Activated T-helper 17 cell treated with anti-CD3 and anti-CD28 coated beads, Interleukin-2, amount 50 U/mL, for 72 hours (primary cell): ENCODE measurements at places on chromosomes 13 and 19. TPM values are rescaled to one million over a fixed set of nuclear protein-coding genes. Genes with fewer than 3 reads are reported as not detected.

DNA sequence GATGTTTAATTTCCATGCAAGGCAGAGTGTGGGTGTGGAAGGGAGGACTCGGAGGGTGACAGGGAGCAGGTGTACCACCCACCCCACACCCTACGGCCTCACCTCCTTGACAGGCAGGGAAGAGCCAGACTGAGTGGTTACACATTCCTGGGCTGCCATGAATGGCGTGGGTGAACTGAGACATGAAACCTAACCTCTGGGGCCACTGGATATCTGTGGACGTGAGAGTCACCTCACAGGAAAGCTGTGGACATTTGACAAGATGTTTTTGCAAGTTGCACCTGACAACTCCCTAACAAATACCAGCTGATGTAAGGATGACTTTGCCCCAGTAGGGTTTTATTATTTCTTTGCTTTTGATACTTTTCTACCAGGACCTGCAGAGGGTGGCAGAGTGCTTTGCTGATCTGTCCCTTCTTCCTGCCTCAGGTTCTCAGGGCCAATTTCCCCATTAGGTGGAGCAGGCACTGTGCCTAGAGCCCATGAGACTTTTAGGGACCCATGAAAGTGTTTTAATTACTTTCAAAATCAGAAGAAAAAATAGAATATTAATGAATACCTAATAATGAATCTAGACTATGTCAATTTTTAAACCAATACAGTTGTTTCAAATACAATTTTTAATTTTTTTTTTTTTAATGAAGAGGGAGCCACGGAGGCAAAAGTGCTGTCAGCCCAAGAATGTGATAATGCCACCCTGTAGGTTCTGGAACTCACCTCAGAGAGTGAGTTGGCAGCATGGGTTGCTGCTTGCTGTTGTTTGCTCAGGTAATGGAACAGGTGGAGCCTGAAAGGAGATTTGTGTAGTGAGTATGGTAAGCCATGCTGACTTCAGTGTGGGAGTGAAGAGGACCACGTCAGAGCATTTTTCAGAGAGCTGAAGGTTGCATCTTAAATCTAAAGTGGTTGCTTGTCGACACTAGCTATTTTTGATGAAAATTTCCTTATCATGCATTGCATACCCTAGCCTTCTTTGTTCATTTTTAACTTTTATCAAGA is 58.0 kb upstream of the CYSLTR2 start:
- peak; percentile 96 for ATAC-seq

GRCh38 chr13:22061371-22061805 is 390.5 kb downstream of the FGF9 start:
- peak; percentile 84 for ATAC-seq

Gene LILRA2
- not detected for total RNA-seq

Gene TYROBP
- not detected for total RNA-seq

Gene FGF21
- total RNA-seq, result not detected

DNA sequence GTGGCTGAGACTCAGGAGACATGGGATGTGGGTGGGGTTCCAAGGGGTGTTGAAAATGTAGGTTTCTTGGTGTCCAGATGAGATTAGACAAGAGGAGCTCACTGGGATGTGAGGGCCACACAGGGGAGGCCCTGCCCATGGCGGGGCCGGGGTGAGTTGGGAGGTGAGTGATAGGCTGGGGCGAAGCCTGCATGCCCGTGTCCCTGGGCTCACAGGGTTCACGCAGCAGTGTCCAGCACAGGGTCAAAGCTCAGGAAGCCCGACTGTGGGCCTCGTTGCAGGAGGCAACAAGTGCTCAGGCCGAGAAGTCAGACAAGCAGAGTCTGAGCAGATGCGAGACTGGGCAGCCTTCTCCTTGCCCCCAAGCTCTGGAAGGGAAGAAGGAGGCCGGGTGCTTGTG is 27.2 kb downstream of the CCDC8 start:
- ATAC-seq, result no peak

DNA sequence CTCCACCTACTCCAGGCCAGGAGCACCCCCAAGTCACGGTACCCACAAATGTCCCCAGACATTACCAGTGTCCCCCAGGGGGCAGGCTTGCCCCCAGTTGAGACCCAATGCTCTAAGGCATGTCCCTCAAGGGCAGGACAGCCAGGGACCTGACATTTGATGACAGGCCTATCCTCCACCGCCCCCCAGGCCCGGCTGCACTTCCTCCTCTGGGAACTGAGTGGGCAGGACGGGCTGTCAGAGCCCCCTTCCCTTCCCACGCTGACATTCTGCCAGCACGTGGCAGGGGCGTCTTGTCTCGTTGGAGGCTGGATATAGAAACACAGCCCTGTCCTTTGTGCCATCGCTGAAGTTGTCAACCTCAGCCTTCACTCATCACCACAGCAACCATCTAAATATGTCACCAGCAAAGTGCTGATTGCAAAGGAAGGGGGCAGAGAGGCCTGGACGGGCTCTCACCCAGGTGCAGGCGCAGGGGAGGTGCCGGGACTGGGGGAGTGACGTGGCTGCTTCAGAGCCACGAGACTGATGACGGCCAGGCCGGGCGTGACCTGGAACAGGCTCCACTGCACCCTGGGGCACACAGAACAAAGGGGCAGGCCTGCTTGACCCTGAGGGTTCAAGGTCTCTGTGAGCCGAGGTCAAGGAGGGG is 38.4 kb downstream of the GNG7 start:
- no peak for ATAC-seq

DNA sequence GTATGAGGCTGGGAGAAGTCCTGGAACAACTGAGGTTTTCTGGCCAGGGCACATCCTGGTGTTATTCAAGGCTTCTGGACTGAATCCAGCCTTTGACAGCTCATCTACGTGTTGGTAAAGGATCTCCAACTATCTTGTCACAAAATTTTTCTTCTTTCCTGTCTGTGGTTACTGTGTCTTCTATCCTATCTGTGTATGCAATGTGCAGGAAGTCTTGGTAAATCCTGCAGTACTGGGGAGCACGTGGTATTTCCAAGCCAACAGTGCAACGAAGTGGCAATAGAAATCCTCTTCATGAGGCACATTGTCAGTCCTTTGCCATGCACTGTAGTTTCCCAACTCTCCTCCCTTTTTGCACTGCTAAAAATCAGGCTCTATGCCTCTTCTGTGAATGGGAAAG is 86.7 kb downstream of the ZNF100 start:
- no peak for ATAC-seq

Gene C19orf85
- total RNA-seq, result not detected

Gene OR10H1
- not detected for total RNA-seq

Gene CXCL17
- total RNA-seq, result not detected

- ATAC-seq, result no peak
Observed at GRCh38 chr13:52921194-52921593, 72.8 kb upstream of the PCDH8 start.

GRCh38 chr19:16259385-16260159 is 61.9 kb downstream of the AP1M1 start:
- ATAC-seq, result peak; percentile 47

- ATAC-seq, result no peak
Observed at GRCh38 chr19:53422551-53422950, 9.2 kb upstream of the ZNF761 start.

Gene CYP2S1
- total RNA-seq, result 0.13 TPM

Gene PODNL1
- total RNA-seq, result 1.0 TPM

Gene GSX1
- total RNA-seq, result not detected

GRCh38 chr19:15466851-15467733 is 2.7 kb upstream of the RASAL3 start:
- peak; percentile 81 for ATAC-seq

- ATAC-seq, result peak; percentile 61
Observed at GRCh38 chr19:12721656-12722565, 1.8 kb downstream of the TNPO2 start.

DNA sequence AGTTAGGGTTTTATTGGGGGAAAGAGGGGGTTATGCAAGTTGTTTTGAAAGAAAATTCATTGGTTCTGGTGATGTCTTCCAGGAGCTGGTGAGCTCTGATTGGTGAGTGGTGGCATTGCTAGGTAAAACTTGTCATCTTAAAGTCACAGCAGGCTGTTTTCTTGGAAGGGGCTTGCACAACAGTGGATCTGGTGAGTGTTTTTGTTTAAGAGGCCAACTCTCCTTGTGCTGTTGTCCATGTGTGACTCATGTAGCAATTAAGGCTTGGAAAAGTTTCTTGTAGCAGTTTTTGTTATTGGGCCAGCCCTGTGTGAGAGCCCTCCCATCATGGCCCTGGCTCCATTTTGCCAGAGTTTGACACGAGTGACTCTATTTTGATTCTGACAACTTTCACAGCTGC is 109.4 kb downstream of the RFC3 start:
- ATAC-seq, result no peak

DNA sequence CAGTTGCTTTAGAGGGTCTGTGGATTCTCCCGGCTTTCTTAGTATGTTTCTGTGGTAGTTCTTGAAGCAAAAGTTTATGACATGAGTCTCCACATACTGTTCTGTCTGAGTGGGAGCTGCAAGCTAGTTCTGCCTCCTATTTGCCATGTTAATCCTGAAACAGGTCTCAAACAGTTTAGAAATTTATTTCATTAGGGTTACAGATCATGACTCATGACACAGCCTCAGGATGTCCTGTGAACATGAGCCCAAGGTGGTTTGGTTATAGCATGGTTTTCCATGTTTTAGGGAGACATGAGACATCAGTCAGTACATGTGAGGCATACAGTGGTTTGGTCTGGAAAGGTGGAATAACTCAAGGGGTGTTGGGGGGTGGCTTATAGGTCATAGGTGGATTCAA is 77.5 kb downstream of the FNDC3A start:
- ATAC-seq, result no peak

Gene SPRED3
- 14.4 TPM for total RNA-seq

GRCh38 chr19:6663236-6664201 is 6.4 kb downstream of the TNFSF14 start:
- peak; percentile 64 for ATAC-seq

GRCh38 chr13:98910501-98910951 is 67.3 kb downstream of the DOCK9 start:
- ATAC-seq, result peak; percentile 88

DNA sequence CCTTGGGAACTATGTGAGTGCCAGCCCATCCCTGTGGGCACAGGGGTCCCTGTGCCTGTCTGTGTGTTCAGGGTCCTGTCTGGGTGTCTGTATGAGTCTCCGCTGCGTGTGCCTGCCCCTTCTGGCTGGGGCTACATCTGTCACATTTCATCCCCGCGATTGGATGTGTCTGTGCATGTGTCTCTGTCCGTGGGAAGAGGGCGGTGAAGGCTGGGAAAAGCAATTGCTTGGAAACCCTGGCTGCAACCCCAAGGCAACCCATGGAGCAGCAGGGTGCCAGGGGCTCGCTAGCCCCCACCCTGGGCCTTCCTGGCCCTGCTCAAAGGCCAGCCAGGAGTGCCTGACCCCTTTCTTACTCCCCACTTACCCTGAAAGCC is 1.4 kb downstream of the MAG start:
- no peak for ATAC-seq

DNA sequence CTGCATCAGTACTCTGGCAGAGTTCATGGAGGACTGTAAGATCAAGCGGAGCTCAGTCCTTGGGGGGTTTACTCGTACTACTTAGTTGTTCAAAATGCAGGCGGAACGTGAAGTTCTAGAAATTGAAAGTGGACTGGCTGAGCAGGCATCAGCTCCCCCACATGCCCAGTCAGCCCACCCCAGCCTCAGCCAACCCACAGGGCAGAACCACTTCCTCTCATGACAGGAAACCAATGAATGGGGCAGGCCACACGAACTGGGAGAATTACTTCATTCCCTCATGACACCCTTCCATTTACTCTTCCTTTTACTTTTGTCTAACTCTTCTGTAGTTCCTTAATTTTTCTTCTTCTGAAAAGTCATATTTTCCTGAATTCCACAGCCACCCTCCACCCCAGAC is 71.9 kb downstream of the FLT1 start:
- ATAC-seq, result peak; percentile 24

DNA sequence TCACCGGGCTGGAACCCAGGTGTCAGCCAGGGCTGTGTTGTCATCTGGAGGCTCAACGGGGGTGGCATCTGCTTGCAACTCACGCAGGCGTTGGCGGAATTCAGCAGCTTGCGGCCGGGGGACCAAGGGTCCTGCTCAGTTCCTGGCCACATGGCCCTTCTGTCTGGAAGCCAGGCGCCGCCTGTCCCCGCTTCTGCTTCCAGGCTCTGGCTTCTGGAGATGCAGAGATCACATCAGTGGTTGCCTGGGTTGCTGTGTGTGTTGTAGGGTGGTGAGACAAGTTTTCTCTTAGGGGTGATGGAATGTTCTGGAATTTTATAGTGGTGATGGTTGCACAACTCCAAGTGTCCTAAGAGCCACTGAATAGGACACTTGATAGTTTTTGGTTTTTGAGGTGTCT is 5.0 kb downstream of the ADAT3 start:
- no peak for ATAC-seq

DNA sequence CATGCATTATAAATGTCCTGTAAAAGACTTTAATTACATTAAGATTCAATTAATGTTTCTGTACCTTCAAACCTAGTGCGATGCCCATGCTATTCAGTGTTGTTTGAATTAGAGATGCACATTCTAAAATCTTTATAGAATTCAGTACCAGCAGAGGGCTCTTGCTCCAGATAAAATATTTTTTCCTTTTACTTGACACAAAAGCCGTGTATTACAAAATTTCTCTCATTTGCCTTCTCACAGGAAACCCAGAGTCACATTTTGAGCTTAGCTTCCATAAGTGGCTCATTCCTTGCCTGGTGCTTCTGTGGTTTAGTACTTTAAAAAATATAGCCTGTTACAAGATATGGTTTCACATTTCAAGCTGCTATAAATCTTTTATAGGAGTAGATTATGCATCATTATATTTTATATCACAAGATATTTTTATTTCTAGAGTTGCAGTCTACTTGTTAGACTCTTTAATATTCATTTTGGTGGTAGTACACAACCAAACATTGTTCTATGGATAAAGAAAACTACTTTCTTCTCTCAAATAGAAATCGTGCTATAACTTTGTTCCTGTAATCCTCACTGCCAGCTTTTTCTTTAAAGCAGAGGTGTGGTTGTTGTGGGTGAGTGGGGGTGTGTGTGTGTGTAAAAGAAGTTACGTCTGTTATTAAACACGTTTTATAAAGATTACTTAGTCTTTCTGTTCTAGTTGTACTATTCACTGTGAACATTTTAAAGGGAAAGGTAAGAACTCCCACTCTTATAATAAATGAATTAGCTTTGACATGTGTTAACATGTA is 101.4 kb downstream of the RNF17 start:
- ATAC-seq, result no peak

DNA sequence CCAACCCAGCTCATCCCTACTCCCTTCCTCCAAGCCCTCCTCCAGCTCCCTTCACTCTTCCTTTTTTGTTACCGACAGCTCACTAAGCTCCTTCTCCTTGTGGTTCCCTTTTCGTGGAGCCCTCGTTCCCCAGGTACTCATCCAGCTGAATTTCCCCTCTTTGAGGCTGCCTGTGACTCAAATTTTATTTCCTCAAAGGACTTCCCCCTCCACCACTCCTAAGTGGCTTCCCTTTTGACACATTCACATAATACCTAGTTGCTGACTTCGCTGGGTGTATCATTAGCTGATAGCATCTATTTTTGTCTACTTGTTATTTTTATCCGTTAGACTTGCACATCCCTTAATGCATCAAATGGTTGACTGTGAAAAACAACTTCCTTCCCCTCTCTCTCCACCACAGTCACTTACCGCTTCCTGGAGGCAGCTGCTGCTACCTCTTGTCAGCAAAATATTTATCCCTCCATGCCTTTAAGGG is 14.5 kb downstream of the FFAR2 start:
- peak; percentile 92 for ATAC-seq

Gene DCT
- total RNA-seq, result 0.29 TPM
